ENCODE measurements at places on chromosomes 3 and 15.

- no peak for DNase-seq
Observed at GRCh38 chr15:69340243-69340900, 41.7 kb downstream of the PAQR5 start.

DNA sequence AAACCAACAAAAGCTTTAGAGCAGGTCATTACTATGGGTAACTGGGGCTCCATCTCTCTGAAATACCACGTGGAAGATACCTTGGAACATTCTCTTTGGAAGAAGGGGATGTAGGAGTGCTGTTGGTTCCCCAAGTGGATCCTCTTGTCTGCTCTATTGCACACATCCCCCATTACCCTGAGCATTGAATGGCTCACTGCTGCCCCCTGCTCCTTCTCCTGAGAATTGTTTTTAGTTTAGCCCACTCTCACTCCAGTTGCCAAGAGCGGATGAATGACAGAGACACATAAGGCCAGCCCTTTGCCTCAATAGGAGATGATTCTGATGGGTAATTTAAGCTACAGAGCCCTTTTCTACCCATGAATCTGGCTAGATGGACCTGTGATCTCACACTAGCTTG lies 135.6 kb upstream of the SUCLG2 start:
- DNase-seq = no peak

- no peak for DNase-seq
Observed at GRCh38 chr3:55165278-55165677, 237.4 kb upstream of the LRTM1 start.

- DNase-seq = peak; percentile 99
Observed at GRCh38 chr3:194089357-194090177, 46.4 kb upstream of the HES1 start.

GRCh38 chr3:22565393-22565792 lies 637.7 kb upstream of the UBE2E2 start:
- DNase-seq = no peak

- DNase-seq = no peak
Observed at GRCh38 chr3:30135190-30135589, 471.2 kb upstream of the TGFBR2 start.

DNA sequence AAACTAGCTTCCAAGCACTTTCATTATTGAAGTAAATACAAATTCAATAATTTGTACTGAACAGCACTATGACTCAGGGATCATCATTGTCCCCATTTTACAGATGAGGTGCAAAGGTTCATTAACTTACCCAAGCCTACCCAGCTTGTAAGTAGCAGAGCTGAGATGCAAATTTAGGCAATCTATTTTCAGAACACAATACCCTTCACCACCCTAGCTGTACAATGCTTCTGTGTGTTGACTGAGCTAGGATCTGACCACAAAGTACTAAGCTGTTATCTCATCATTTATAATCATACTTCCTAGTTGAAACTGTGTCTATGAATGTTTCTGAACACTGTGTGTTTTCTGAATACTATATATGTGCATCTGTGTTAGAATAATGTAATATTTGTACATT lies 3.2 kb upstream of the ILDR1 start:
- DNase-seq = no peak

GRCh38 chr3:81651139-81651538 lies 110.3 kb downstream of the GBE1 start:
- no peak for DNase-seq

DNA sequence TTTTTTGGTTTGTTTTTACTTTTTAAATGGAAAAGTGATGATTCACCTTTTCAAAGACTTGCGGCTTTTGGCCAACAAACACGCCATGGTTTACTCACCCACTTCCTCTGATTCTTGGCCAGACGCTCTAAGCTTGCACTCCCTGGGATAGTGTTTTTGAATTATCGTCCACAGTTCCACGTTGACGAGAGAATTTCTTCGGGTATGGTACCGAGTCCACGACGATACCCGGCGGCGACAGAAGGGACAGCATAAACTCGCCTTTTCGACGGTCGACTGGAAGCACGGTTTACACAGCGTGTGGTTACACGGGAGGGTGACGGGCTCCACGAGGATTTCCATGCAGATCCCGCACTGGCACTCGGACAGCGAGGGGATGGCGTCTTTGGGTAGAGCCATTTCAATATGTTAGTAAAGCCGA lies 783 bp downstream of the RNF168 start:
- DNase-seq = peak; percentile 62

Data from skeletal muscle cell (primary cell).